ENCODE measurements at places on chromosomes 12 and 14. TPM values are rescaled to one million over a fixed set of nuclear protein-coding genes. Genes with fewer than 3 reads are reported as not detected.

The SLCO1B1 gene
- not detected for total RNA-seq

The CCDC197 gene
- total RNA-seq: not detected

The PLA2G1B gene
- not detected for total RNA-seq

The PIWIL1 gene
- total RNA-seq: not detected

The EML5 gene
- total RNA-seq: 3.1 TPM

The PLD4 gene
- total RNA-seq: not detected

The GZMH gene
- total RNA-seq: not detected

The NEUROD4 gene
- total RNA-seq: not detected

The LGR5 gene
- not detected for total RNA-seq

The ARHGAP9 gene
- not detected for total RNA-seq

The FERMT2 gene
- total RNA-seq: 84.1 TPM
